Activated CD4-positive, alpha-beta T cell treated with anti-CD3 and anti-CD28 coated beads for 36 hours (primary cell): ENCODE measurements at places on chromosomes 2 and 18.

- DNase-seq = no peak
These were observed 150.3 kb downstream of the CALCRL start for GRCh38 chr2:187297801-187298200.

- DNase-seq = no peak
These were observed 66.0 kb upstream of the CCDC85A start for GRCh38 chr2:56117764-56118163.

GRCh38 chr2:30932870-30933269, 125.6 kb upstream of the CAPN13 start:
- DNase-seq = peak; percentile 40

- no peak for DNase-seq
These were observed 11.3 kb downstream of the ABHD3 start for GRCh38 chr18:21693322-21693721.

DNA sequence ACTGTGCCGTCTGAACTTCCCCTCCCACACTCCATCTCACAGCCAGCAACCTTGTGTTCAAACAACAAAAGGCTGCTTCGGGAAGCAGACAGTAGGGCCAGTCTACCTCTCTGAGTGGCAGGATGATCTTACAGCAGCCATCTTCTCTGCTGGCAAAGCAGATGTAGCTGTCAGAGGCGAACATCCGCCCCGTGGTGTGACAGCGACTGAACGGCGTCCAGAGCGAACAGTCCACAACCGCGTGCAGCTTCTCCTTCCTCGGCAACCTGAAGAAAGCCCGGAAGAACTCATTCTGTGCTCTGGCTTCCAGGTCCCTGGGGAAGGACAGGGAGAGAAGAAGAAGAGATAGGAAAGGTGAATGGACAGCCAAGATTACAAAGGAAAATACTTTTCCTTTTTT, 38.0 kb downstream of the RPL31 start:
- DNase-seq = no peak

GRCh38 chr2:231117922-231118613, 6.8 kb downstream of the HTR2B start:
- no peak for DNase-seq

DNA sequence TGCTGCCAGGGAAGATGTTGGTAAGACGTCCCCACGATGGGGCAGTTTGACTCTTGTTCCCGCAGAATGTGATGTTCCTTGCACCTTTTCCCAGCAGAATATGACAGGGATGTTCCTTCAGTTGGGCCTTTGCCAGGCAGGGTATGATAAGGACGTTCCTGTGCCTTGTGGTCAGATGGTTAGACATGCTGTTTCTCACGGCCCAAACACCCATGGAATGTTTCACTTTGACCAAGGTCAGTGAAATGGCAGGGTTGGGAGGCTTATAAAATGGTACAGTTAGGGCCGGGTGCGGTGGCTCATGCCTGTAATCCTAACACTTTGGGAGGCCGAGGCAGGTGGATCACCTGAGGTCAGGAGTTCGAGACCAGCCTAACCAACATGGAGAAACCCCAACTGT, 40.3 kb upstream of the YPEL5 start:
- DNase-seq = no peak

- DNase-seq = no peak
These were observed 1.5 kb downstream of the ATP6V1B1 start for GRCh38 chr2:70936979-70937811.

DNA sequence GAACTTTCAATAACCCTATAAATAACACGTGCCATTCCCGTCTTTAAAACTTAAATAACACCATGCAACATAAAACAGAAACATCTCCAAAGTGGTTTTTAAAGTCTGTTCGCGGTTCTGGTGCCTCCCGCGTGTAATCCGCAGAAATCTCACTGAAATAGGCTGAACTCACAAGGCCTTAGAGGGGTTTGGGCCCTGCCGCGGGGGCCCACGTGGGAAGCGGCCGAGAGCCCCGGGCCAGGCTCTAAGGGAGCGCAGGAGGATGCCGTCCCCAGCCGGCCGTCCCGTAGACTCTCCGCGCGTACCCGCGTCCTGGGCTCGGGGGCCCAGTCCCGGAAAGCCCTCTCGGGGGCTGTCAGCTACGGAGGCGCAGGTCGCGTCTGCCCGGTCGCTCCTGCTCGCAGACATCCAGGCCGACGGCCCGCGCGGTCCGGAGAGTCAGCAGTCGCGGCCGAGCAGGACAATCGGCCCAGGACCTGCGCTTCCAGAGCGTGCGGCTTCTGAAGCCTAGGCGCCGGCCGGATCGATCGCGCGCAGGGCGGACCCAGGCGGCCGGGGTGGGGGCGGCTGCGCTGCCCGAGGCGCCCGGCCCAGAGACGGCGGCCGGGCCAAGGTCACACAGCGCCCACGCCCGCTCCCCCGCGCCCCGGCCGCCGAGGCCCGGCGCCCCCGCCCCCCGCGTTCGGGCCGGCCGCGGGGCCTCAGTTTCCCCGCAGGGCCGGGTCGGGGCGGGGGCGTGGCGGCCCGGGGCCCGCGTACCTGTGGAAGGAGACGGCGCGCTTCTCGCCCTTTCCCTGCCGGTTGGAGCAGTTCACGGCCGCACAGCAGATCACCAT, 558 bp downstream of the THAP4 start:
- peak; percentile 59 for DNase-seq

DNA sequence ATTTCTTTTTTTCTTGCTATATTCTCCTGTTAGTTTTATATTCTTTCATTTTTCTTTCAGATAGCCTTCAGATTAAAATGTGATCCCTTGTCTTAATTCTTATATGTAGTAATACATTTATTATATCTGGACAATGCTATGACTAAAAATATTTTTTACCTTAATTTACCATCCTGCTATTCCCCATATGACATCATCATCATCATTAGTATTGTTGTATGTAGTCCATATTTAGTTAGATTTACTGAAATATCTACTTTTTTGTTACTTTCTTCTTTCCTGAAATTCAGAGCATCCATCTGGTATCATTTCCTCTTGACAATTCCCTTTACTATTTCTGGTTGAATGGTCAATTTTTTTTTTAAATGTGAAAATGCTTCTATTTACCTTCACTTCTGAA, 951.6 kb upstream of the POU3F3 start:
- DNase-seq = no peak

- DNase-seq = no peak
These were observed 213.7 kb downstream of the KCNJ3 start for GRCh38 chr2:154912215-154912614.

DNA sequence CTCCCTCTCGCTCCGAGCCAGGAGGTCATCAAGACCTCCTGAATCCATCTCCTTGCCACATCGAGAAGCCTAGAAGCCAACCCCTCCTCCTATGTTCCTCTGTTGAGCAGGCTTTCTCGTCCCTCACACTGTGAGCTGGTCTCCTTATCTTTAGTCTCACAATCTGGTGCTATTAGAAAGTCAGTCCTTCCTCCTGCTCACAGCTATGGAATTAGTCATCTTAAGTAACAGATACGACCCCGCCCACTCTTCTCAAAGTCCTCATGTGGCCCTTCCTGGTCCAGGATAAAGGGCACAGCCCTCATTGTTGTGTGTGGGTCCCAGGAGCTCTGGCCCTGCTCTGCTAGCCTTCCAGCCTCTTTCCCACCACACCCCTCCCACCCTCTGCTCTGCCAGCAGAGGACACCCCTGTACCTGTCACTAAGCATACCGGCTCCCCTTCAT, 41.4 kb upstream of the TRIB2 start:
- DNase-seq = no peak

DNA sequence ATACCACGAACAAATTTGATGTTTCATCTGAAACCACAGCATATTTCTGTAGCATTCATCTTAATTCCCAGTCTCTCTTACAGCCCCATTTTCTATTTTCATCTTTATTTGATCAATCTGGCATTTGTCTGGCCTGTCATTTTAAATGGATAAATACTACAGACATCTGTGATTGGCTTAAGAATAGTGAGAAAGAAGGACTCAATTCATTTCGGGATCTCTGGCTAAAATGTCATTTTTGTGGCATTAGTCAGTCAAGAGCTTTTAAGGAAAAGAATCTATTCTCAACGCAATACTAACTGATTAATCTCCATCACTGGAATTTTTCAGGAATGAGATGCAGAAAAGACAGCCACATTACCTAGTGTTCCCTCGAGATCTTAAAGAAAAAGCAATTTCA, 585.9 kb downstream of the IRS1 start:
- DNase-seq = no peak

DNA sequence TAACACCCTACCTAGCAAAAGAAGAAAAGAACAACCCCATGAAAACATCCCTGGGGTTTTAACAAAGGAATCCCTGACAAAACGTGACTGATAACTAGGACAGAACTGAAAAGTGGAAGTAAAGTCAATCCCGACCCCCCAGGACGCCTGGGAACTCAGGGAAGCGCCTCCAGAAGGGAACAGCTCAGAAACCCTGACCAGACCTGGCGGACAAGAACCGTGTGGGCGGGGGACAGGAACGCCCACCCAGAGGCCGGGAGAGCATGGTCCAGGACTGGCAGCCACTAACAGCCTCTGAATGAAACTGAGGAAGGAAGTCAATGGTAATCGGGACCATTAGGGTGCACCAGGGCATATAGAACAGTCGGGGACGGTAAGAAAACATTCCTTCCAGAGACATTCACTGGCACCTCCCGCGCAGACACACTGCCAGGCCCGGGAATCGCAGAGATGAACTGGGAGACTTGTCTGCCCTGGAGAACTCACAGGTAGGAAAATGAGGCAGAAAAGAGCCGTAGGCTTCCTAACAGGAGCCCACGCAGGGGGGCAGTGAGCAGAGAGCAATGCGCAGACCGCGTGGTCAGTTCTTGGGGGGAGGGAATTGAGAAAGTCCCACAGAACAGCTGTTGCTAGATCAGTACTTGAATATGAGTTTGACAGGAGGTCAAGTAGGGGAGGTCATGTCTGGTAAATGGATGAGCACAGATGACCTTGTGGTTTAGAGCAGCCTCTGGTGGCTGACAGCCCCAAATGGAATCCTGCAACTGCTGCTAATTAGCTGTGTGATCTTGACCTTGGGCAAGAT, 1.3 kb upstream of the TBC1D8 start:
- peak; percentile 40 for DNase-seq

GRCh38 chr2:242069018-242069417, 199.5 kb downstream of the RTP5 start:
- DNase-seq = no peak

- no peak for DNase-seq
These were observed 387.8 kb downstream of the IRS1 start for GRCh38 chr2:226411727-226412360.

GRCh38 chr2:26976237-26976636, 5.8 kb downstream of the MAPRE3 start:
- DNase-seq = no peak

DNA sequence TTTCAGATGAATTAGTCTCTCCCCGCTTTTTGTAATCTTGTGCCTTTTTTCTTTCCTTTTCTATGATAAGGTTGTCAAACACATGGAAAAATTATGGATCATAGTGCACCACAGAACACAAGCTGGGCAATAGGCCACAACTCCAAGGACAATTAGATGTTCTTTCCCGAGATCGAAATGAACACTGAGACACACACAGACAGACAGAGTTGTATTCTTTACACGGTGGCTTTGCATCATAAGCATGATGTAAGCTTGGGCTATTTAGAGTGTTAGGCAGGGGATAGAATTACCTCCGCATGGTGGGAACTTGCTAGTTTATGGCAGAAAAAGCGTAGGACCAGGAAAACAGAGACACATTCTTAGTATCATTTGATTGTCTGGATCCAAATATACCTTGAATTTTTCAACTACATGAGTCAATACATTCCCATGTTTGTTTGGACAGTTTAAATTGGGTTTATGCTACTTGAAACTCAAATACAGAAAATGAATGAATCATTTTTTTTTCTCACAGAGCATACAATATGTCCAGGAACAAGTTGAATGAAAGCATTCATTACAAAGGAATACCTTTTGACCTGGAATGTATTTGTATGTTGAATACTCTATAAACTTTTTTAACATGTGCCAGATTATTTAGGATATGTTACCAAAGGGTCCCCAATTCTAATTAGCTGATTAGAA, 1611.5 kb upstream of the TMEFF2 start:
- no peak for DNase-seq

DNA sequence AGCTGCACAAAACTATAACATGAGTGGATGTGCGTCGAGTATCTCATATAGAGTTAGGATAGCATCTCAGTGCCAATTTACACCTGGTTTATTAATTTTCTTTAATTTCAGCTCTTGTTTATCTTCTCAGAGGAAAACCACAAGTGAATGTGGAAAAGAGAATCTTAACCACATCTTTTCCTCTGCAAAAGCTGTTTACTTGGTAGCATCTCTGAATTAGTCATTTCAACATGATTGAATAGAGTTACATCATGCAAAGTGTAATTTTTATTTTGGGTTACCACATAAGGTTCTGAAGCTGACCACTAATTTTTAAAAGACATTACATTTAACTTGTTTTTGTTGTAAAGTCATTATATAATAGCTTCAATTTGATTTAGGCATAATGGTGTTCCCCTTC, 83.8 kb upstream of the FAM237A start:
- no peak for DNase-seq

DNA sequence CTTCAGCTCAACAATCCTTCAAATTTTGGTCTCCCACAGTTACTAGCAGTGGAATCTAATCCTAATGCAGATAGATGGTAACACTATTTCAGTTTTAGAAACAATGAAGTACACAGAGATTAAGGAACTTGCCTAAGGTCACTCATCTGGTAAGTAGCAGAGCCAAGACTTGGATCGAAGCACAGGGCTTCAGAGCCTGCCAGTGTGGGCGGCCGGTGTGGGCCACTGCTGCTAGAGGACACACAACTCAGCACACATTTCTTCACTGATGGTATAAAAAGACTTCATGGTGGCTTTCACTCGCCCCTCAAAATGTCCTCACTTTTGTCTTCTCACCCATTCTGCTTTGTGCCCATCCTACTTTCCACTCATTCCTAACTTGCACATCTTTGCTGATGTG, 11.1 kb downstream of the C2orf74 start:
- no peak for DNase-seq

GRCh38 chr2:221426929-221427328, 145.2 kb downstream of the EPHA4 start:
- no peak for DNase-seq

DNA sequence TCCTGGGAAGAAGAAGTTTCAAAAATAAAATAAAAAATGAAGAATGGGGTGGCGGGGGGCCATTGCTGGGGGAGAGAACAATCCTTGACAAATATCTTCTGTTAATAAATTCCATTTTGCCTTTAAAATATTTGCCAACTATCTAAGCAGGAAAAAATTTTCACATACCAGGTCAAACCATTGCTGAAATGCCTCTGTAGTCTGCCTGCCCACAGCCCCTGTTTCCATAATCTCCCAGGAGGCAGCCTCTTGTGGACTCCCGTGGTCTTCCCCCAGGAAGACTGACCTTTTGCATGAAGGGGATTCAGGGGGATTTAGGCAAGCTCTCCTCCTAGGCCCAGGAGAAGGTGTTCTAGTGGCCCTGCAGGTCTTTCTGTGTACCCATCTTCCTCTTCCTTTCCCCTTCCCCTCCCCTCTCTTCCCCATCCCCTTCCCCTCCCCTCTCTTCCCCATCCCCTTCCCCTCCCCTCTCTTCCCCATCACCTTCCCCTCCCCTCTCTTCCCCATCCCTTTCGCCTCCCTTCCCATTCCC, 61.0 kb downstream of the RPL37A start:
- DNase-seq = no peak
